Stimulated activated CD8-positive, alpha-beta memory T cell treated with anti-CD3 and anti-CD28 coated beads, Interleukin-7, amount 100 ng/mL, for 4 hours (primary cell): ENCODE measurements at places on chromosomes 12 and 14.

DNA sequence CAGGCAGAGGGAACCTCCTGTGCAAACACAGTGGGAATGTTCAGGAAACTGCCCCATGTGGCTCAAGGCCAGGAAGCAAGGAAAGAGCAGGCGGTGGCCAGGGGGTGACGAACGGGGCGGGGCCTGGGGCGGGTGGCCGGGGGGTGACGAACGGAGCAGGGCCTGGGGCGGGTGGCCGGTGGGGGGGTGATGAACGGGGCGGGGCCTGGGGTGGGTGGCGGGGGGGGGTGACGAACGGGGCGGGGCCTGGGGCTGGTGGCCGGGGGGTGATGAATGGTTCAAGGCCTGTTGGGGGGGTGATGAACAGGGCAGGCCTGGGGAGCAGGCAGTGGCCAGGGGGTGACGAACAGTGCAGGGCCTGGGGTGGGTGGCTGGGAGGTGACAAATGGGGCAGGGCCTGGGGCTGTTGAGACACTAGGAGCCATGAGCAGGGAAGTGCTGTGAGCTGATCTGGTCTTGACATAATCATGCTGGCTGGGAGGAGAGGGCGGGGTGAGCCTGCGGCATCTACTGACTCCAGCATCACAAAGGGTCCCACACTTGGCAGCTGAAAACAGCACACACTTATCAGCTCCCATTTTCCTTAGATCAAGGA is 62.7 kb upstream of the FBRSL1 start:
- no peak for DNase-seq

DNA sequence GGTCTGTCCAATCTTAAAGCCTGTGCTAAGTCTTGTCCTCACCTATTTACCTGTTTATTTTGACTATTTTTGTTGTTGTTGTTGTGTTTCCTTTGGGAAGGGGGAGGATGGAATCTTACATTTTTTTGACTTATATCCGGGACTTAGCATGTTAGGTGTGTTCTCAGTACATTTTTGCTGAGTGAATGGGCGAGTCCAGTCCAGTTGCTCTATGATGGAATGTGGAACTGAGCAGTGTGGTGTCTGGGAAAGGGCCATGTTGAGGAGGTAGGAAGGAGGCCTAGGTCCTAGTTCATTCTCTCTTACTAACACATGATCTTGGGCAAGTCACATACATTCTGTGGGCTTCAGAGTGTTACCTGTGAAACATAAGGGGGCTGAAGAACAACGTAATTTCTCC is 80.9 kb upstream of the SLC38A2 start:
- DNase-seq, result no peak

- DNase-seq, result no peak
Measured at GRCh38 chr12:57215668-57216013, 953 bp upstream of the NXPH4 start.

- no peak for DNase-seq
Measured at GRCh38 chr12:119301379-119301778, 33.1 kb upstream of the CCDC60 start.

GRCh38 chr12:107091989-107092641 is 1.2 kb downstream of the CRY1 start:
- peak; percentile 2 for DNase-seq

DNA sequence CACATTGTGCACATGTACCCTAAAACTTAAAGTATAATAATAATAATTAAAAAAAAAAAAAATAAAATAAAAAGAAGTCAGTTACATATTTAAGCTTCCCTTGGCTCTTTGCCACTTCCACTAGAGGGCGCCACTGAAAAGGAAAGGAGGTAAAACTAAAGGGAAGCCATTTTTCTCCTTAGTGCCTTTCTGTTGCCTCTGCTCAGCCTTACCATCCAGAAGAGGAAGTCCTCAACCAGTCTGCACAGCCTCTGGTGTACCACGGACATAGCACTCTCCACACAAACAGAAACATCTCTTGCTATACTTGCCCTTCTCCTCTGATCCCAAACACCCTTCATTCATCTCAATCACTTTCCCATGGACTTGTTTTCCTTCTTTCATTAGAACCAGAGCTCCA is 169.0 kb upstream of the EEA1 start:
- peak; percentile 5 for DNase-seq

GRCh38 chr14:20215196-20215595 is 8.3 kb upstream of the OR11H6 start:
- no peak for DNase-seq

DNA sequence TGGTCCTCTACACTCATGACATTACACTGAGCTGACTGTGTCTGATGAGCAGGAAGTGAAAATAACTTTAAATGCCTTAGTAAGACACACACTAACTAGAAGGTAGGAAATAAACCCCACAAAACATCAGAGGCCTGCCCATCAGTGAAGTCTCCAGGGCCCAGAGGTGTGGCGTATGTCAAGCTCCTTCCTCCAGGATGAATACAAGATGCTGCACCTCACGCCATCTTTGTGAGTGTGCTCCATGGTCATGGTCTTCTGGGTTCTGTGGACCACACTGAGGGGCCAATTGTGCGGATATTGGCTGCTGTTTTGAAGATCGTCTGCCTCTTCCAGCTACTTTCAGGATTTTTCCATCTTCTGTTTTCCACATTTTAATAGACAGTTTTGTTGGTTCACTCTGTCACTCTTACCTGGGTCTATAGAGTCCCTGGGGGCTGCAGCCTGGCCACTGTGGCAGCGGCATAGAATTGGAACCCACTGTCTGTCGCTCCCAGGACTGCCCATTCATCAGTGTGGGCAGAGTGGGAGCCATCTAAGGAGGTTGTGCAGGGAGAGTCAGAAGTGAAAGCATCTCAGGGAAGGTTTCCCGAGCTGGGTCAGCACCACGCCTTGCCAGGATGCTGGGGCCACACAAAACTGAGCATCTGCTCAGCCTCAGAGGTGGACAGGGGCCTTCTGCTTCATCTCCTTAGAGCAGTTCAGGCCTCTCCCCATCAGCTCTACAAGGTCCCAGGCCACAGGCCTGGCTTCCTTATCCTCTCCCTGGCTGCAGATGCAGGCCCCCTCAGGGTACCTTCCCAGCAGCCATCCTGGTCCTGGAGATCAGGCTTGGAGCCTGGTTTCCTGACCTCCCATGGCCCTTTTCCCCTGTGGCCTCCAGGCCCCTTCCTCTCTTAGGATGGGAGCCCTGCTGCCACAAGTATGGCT is 57.5 kb upstream of the C14orf180 start:
- no peak for DNase-seq

DNA sequence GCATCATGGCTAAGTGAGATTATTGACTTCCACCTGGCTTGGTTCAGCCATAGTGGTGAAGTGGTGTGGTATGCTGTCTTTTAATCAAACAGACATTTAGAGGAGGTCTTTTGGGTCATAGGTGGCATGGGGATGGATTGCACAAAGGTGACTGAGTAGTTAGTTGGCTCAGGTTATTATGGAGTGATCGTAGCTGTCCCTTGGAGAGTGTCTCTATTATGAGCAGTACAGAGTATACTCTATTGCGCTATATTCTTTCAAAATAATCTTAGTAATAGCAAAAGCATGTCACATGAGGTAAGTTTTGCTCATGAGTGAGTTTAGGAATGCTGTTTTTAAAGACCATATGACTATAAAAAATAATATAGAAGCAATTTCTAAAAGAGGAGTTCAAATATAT is 60.4 kb downstream of the RASSF8 start:
- no peak for DNase-seq
